Mesothelial cell of epicardium (in vitro differentiated cells): ENCODE measurements at places on chromosomes 3 and 15. TPM values are rescaled to one million over a fixed set of nuclear protein-coding genes. Genes with fewer than 3 reads are reported as not detected.

Gene ARGFX
- not detected in 3 replicates for total RNA-seq

GRCh38 chr3:14538451-14539088 lies 1.6 kb downstream of the GRIP2 start:
- no peak overlapping the region for H3K4me3 ChIP-seq
- peaks cover 11% of the 10 kb centered on the region for H3K4me1 ChIP-seq
- H3K27me3 ChIP-seq: peaks cover 27% of the 10 kb centered on the region
- DNase-seq: no peak
- no peak overlapping the region for H3K27ac ChIP-seq
- no peaks in the 10 kb centered on the region for H3K36me3 ChIP-seq

DNA sequence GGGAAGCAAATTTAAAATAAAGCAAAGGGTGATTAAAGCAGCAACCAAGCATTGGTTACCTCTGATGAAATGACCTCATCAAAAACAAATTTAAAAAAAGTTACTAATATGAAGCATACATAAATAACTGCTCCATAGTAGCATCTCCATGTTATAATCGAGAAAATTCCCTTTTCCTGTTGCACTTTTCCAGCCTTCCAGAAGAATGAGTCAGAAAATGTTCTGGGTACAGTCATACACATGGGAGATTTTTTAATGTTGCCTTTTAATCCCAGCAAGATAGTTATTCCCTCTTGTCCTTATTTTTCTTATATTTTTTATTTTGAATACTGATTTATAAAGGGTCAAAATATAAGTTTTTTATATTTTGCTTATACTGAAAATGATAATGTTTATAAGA lies 2.6 kb upstream of the TMCO5A start:
- no peak for DNase-seq
- no peak overlapping the region for H3K27ac ChIP-seq
- peaks cover 4% of the 10 kb centered on the region for H3K27me3 ChIP-seq
- H3K4me3 ChIP-seq: no peak overlapping the region
- H3K4me1 ChIP-seq: peaks cover 20% of the 10 kb centered on the region

- no peak for DNase-seq
- H3K27me3 ChIP-seq: peaks cover 15% of the 10 kb centered on the region
- H3K4me1 ChIP-seq: no peaks in the 10 kb centered on the region
- no peak overlapping the region for H3K4me3 ChIP-seq
- H3K36me3 ChIP-seq: no peaks in the 10 kb centered on the region
- no peak overlapping the region for H3K27ac ChIP-seq
Measured at GRCh38 chr3:5463991-5464390, 276.5 kb downstream of the EDEM1 start.

- H3K27ac ChIP-seq: no peak overlapping the region
- H3K27me3 ChIP-seq: no peaks in the 10 kb centered on the region
- H3K4me3 ChIP-seq: no peak overlapping the region
Measured at GRCh38 chr15:68683026-68683425, 104.2 kb downstream of the CORO2B start.

DNA sequence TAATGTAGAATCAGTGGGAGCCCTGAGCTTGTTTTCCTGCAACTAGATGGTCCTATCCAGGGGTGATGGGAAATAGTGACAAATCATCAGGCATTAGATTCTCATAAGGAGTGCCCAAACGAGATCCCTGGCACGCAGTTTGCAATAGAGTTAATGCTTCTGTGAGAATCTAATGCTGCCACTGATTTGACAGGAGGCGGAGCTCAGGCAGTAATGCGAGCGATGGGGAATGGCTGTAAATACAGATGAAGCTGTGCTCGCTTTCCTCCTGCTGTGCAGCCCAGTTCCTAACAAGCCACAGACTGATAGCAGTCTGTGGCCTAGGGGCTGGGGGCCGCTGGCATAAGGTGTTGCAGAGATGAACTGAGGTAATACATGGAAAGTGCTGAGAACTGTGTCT lies 28.3 kb upstream of the TMEM42 start:
- no peak overlapping the region for H3K4me3 ChIP-seq
- H3K4me1 ChIP-seq: no peaks in the 10 kb centered on the region
- peaks cover 25% of the 10 kb centered on the region for H3K36me3 ChIP-seq
- H3K27ac ChIP-seq: no peak overlapping the region

GRCh38 chr3:184325715-184326369 lies 11.4 kb downstream of the EIF4G1 start:
- no peaks in the 10 kb centered on the region for H3K4me1 ChIP-seq
- no peaks in the 10 kb centered on the region for H3K27me3 ChIP-seq
- no peak overlapping the region for H3K4me3 ChIP-seq
- no peak overlapping the region for H3K27ac ChIP-seq
- DNase-seq: no peak

DNA sequence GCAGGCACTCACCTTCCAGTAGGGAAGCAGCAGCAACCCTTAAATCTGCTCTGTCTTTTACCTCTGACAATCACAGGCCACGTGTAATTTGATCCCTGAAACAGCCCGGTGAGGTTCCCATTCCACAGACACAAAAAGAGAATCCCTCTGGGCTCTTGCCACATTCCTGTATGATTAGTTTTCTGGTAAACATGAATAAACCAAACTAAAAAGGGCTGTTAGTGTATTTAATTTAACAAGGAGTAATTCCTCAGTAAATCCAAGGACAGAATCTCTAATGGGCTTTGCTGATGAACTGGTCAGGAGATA lies 186.9 kb downstream of the FAM43A start:
- peaks cover 29% of the 10 kb centered on the region for H3K4me1 ChIP-seq
- H3K27me3 ChIP-seq: peaks cover 2% of the 10 kb centered on the region
- no peaks in the 10 kb centered on the region for H3K36me3 ChIP-seq
- H3K4me3 ChIP-seq: no peak overlapping the region
- no peak for DNase-seq
- no peak overlapping the region for H3K27ac ChIP-seq

Gene TGM4
- 0.09 TPM in 1 of 3 replicates, not detected in the others for total RNA-seq

- peaks cover 79% of the 10 kb centered on the region for H3K4me1 ChIP-seq
- DNase-seq: no peak
- no peaks in the 10 kb centered on the region for H3K27me3 ChIP-seq
- peak overlapping the region; percentile 69 for H3K27ac ChIP-seq
- no peak overlapping the region for H3K4me3 ChIP-seq
Measured at GRCh38 chr15:96184297-96184696, 146.2 kb upstream of the NR2F2 start.

DNA sequence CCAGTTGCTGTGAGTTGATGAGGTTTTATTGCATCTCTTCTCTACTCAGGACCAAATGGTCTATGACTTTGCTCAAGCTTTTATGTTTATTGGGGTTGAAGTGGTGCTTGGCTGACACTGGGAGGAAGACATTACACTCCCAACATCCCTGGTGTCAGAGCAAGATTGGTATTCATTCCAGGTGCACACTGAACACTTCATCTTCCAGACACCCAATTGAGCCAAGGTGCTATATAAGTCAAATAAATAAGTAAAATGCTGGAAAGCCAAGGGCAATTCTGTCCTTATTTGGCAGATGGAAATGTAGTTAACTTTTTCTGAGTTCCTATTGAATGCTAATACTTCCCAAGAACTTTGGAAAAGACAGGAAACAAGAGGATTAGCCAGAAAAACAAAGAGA lies 53.2 kb upstream of the CDV3 start:
- no peaks in the 10 kb centered on the region for H3K27me3 ChIP-seq
- H3K36me3 ChIP-seq: no peaks in the 10 kb centered on the region
- no peak for DNase-seq
- H3K27ac ChIP-seq: no peak overlapping the region
- H3K4me3 ChIP-seq: no peak overlapping the region

Gene SLC2A2
- total RNA-seq: not detected in 3 replicates

DNA sequence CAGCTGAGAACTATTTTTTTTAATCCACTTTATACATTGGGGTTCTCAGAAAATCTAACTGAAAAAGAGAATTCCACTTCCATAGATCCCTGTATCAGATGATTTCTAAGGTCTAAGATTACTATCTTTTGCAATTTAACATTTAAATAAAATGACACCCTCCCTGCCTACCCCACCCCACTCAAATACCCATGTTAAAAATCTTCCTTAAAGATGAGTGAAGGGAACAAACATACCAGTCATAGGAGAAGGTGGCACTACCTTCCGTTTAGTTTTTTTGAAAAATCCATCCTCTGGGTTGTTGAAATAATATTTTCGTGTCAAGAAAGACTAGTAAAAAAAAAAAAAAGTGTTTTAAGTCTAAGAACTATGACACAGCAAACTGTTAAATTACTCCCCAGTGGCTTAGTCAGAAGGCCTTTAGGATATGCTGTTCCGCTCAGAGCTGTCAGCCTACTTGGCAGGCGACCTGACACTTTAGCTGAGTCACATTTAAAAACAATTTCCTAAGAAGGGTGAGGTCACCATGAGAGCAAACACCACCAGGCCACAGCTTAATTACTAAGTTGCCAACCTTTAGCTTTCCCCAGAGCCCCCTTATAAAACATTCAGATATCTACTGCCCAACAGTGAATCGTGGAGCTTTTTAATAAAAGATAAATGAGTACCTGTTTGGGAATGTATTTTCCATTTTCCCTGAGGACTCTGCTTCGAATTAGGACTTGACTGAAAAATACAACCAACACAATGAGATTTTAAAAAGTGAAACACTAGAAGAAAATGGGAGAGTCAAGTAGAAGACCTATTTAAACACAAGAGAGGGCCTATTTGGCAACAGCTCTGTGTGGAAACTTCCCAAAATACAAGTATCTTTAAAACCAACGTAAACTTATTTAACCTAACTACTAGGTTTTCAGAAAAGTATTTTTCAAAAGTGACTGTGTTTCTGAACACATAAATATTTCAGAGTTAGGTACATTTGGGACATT lies 9.6 kb downstream of the EMC3 start:
- no peak overlapping the region for H3K27ac ChIP-seq
- no peak overlapping the region for H3K4me3 ChIP-seq
- H3K36me3 ChIP-seq: peaks cover 22% of the 10 kb centered on the region
- no peaks in the 10 kb centered on the region for H3K4me1 ChIP-seq

GRCh38 chr3:23406601-23407000 lies 203.5 kb downstream of the UBE2E2 start:
- DNase-seq: no peak
- no peak overlapping the region for H3K4me3 ChIP-seq
- no peak overlapping the region for H3K27ac ChIP-seq

Gene TPRG1
- 1.9 to 3.3 TPM (median 2.4 TPM) in 3 replicates for total RNA-seq

DNA sequence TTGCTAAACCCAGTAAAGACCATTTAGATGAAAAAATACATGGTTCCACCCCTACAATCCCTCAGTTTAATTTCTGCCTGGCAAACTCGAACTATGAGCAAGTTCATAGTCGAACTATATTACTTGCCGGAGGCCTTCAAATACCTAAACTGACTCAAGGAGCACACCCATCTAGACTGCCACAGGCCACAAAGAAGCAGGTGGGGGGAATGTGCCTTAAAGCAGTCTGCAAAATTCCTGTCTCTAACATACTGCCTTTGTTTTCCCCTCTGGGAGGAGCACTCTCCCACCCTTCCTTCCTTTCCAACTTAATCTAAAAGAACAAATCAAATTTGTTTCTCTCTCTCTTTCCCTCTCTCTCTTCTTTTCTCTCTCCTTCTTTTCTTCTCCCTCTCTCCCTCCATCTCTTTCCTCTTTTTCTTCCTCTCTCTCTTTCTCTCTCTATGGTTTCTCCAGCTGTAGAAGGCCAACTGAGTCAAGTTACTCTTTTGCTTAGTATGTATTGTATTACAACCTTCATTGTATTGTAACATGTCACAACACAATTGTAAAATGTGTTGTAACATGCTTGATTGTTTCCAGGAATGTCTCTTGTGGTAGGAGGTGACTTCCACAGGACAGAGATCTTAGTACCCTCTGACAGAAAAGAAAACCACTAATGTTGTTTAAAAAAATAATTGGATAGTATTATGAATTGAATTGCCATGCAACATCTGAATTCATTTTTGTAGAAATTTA lies 496.3 kb downstream of the ROBO2 start:
- no peak overlapping the region for H3K4me3 ChIP-seq
- peak overlapping the region; percentile 22 for H3K27ac ChIP-seq
- H3K27me3 ChIP-seq: no peaks in the 10 kb centered on the region
- peaks cover 8% of the 10 kb centered on the region for H3K36me3 ChIP-seq
- no peak for DNase-seq

GRCh38 chr3:150059729-150060128 lies 89.0 kb upstream of the PFN2 start:
- no peaks in the 10 kb centered on the region for H3K36me3 ChIP-seq
- no peak overlapping the region for H3K27ac ChIP-seq
- peaks cover 15% of the 10 kb centered on the region for H3K4me1 ChIP-seq
- no peak overlapping the region for H3K4me3 ChIP-seq
- DNase-seq: no peak
- peaks cover 6% of the 10 kb centered on the region for H3K27me3 ChIP-seq

DNA sequence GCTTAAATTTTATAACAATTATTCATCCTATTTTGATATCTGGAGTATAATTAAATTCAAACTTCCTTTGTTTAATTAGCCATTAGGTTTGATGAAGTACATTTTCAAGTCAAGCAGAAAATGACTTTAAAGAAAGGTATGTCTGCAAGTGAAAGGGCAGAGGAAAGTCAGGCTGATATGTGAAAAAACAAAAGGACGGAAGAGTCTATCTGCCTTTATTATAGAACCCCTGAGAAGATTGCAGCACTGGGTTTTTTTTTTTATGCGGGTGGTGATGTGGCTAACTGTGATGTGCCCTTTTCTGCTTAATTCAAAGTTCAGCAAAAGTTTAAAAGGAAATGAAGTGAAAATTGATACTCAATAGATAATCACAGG lies 83.2 kb downstream of the COL8A1 start:
- DNase-seq: no peak
- H3K4me1 ChIP-seq: peaks cover 16% of the 10 kb centered on the region
- no peak overlapping the region for H3K27ac ChIP-seq
- peaks cover 11% of the 10 kb centered on the region for H3K27me3 ChIP-seq

Gene TMEM212
- total RNA-seq: not detected in 3 replicates

GRCh38 chr3:142507241-142507640 lies 59.4 kb upstream of the XRN1 start:
- DNase-seq: no peak
- peaks cover 6% of the 10 kb centered on the region for H3K4me1 ChIP-seq
- no peak overlapping the region for H3K27ac ChIP-seq
- peaks cover 24% of the 10 kb centered on the region for H3K36me3 ChIP-seq
- H3K27me3 ChIP-seq: no peaks in the 10 kb centered on the region

- H3K36me3 ChIP-seq: no peaks in the 10 kb centered on the region
- H3K27me3 ChIP-seq: peaks cover 5% of the 10 kb centered on the region
- no peak for DNase-seq
- H3K4me1 ChIP-seq: peaks cover 21% of the 10 kb centered on the region
- no peak overlapping the region for H3K4me3 ChIP-seq
Measured at GRCh38 chr3:156207802-156208685, 87.7 kb downstream of the KCNAB1 start.

Gene HSPBAP1
- total RNA-seq: 10.4 to 11.3 TPM (median 11.1 TPM) in 3 replicates

- H3K4me1 ChIP-seq: peaks cover 77% of the 10 kb centered on the region
- peak; percentile 56 for DNase-seq
- H3K4me3 ChIP-seq: no peak overlapping the region
- no peaks in the 10 kb centered on the region for H3K27me3 ChIP-seq
Measured at GRCh38 chr3:78728406-78729145, 1039.2 kb downstream of the ROBO1 start.

- no peaks in the 10 kb centered on the region for H3K27me3 ChIP-seq
- H3K4me3 ChIP-seq: no peak overlapping the region
- H3K36me3 ChIP-seq: peaks cover 22% of the 10 kb centered on the region
- H3K27ac ChIP-seq: peak overlapping the region; percentile 90
- DNase-seq: no peak
Measured at GRCh38 chr15:64635499-64636495, 139.6 kb downstream of the RBPMS2 start.

GRCh38 chr3:149792452-149793270 lies at the start of gene ANKUB1:
ANKUB1 (minus strand) TSS chr3:149792554; CDS start chr3:149792366, 188 bp downstream.
- peaks cover 7% of the 10 kb centered on the region for H3K4me1 ChIP-seq
- no peaks in the 10 kb centered on the region for H3K36me3 ChIP-seq
- H3K4me3 ChIP-seq: no peak within 1 kb of the TSS
- no peak for DNase-seq
- H3K27ac ChIP-seq: no peak within 1 kb of the TSS
